ENCODE measurements at places on chromosomes 5 and 9.

GRCh38 chr5:83927140-83927733 is 206.6 kb upstream of the HAPLN1 start:
- DNase-seq, result peak; percentile 69

GRCh38 chr5:135454946-135455345 is 2.8 kb upstream of the TIFAB start:
- DNase-seq, result no peak

DNA sequence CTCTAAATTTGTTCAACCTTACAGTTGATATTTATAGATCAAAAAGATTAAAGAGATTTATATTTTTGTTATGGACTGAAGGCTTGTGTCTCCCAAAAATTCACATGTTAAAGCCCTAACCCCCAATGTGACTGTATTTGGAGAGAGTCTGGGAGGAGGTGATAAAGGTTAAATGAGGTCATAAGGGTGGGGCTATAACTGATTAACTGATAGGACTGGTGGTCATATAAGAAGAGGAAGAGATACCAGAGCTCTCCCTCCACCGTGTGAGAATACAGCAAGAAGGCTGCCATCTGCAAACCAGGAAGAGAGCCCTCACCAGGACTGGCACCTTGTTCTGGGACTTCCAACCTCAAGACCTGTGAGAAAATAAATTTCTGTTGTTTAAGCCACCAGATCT is 264.3 kb downstream of the ENC1 start:
- DNase-seq, result no peak

- DNase-seq, result no peak
Measured at GRCh38 chr5:154466671-154467070, 11.4 kb downstream of the HAND1 start.

DNA sequence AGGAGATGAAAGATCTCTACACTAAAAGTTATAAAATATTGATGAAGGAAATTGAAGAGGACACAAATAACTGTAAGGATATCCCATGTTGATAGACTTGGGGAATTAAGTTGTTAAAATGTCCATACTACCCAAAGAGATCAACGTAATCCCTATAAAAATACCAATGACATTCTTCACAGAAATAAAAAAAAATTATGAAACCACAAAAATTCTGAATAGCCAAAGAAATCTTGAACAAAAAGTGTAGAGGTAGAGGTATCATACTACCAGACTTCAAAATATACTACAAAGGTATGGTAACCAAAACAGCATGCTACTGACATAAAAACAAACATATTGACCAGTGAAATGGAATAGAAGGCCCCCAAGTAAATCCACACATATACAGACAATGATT is 71.5 kb upstream of the ELL2 start:
- DNase-seq, result no peak

- DNase-seq, result peak; percentile 66
Measured at GRCh38 chr9:129751841-129752801, 721 bp downstream of the PTGES start.

DNA sequence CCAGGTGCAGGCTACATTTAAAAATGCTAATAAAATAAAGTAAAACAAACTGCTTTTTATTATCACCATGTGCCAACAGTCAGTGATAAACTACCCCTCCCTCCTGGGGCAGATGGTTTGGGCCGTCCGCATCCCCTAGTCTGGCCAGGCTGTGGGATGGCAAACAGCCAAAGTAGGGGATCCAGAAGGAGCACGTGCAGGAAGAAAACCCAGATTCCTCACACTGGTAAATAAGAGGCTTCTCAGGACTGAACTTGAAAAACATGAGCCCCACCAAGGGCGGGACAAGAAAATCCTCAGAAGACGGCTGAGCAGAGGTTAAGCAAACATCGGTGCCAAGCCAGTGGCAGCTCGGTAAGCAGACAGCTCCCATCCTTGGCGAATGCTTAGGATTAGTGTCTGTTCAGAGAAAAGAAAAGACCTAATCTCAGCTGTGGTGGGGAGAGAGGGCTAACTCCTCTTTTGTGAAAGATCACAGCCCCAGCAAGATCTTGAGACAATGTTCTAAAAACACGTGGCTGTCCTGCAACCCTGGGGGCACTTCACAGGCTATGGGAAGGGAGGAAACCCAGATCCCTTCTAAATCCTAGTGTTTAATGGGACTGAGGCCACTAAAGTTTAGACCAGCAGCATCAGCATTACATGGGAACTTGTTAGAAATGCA is 46.5 kb upstream of the GDNF start:
- DNase-seq, result peak; percentile 22

DNA sequence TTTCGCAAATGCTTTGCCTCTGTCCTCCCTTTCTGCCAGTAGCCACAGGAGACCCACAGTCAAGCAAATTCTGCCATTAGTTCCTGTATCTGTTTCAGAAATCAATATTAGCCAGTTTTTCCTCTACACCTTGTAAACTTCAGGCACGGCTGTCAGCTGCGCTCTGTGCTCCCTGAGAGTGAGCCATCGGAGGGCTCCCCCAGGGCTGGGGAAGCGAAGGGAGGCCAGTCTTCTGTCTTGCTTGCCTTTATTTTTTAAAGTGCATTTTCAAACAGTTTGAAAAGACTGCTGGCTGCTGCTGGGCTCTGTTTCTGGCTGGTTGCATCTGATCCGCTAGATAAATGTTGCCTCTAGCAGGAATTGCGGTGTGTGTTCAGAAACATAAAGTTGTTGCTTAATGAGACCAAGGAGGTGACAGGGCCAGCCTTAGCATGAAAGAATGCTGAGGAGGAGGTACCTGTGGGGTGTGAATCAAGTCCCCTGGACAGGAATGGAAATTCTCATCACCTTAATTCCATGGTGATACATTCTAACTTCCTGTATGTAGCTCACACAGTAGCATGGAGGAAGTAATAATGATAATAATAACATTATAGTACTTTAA is 421.7 kb upstream of the KIF2A start:
- DNase-seq, result no peak

DNA sequence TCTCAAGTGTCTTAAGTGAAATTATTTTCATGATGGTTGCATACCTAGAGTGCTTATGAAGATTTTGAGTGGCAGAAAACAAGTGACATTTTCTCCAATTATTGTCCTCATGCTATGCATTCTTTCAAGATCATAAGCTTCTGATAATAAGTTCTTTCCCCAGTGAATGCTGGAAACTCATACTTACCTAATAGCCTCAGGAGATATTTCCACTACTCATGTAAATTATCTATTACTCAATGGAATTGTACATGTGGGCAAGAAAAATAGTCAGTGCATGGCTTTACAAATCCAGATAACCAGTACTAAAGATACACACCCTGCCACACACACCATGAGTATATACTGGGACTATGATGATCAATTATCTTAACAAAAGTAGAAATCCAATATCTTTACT is 1219.4 kb upstream of the C9orf72 start:
- DNase-seq, result no peak

DNA sequence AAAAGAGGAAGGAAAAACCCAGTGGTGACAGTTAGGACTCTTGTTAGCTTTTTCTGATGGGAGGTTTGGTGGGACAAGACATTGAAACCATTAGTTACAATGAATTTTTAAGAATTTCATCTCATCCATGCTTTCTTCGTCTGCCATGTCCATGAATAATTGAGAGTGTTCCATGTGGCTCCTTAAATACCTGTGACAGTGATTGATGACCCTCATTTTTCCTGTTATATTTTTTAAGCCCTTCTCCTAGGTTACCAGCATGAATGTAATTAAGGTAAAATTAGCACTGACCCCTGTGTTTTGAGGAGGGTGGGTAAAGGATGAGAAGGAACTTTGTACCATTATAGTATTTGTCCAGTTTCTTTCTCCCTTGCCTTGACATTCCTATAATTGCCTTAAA is 23.5 kb upstream of the PHF2 start:
- no peak for DNase-seq

DNA sequence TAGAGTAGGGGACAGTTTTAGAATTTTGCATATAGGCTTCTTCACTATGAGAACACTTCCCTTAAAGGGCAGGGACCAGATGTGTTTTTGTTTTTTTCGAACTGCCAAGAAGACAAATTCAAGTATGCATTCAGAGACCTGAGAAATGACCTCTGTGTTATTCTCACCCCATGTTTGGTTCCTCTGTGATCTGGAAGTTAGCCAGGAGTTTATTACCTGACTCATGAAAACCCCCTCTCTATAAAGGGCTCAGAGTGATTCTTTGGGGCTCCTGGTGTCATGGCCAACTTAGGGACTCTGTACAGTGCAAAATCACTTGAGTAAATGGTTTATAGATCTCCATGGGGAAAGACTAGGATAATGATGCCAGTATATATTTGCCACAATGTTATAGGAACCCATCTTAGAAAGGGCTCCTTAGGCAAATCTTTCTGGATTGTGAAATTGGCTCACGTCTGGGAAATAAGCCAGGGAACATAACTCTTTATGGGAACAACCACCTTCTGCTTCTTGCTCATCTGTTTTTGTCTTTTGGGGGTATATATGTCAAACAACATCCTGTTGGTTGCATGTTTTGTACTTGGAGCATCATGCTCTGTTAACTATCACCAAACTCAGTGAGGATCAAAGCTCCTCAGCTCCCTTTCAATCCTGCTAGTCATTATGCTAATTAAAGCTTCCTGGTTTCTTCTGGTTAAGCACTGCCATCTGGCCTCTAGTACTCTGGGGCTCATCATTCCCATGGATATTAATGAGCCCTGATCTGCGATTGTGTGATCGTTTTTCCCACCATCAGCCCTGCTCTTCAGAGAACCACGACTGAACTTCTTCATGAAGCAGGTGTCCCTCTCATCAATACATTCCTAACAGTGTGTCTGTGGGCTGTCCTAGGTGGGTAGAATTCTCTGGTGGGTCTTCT is 173.4 kb upstream of the CDH12 start:
- DNase-seq, result peak; percentile 28

GRCh38 chr5:1383886-1384401 is 39.0 kb upstream of the CLPTM1L start:
- DNase-seq, result no peak

DNA sequence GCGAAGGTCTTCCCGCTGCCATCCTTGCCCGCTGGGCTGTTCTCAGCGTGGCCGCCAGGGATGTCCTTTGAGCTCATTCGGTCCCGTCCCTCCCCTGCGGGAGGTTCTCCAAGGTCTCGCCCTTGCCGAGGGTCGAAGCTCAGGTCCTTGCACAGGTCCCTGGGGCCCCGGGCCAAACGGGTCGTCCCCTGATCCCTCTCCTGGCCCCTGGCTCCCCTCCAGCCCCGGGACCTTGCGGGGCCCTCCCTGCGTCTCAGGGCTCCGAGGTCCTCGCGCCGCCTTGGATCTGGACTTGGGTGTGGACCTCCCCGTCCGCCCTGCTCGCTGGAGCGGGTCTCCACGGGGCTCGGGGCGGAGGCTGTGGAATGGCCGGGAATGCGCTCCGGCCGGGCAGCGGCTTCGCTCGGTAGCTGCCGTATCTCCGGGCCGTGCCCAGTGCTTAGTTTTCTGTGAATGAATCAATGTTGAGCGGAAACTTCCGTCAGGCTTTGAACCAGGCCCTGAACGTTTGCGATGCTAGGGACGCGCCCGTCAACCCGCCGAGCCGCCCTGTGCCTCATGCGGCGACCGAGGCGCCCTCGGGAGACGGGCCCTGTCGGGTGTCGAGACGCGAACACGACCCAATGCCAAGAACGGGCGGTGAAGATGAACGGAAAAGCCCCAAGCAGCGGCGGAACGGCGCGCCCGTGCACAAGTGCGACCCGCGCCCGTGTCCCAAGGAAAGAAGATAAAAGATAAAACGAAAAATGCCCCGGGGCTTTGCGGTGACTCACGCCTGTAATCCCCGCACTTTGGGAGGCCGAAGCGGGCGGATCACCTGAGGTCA is 780 bp downstream of the RNU6ATAC start:
- DNase-seq, result peak; percentile 65

DNA sequence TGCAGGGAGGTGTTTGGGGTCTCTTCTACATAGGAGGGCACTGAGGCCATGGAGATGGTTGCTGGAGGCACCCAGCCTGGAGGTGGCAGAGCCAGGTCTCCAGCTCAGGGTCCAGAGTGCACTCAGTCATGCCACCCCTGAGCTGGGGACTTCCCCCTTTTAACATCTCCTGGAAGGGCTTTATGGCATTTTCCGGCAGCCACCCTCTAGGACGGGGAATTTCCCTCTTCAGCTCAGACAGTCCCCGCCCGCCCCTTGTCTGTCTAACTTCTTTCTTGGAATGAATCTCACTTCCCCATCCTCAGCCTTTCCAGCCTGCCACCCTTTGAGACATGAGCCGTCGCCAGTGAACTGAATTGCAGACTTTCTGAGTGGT is 49.9 kb downstream of the COL15A1 start:
- no peak for DNase-seq

GRCh38 chr9:119257592-119257991 is 111.6 kb downstream of the BRINP1 start:
- DNase-seq, result no peak

- DNase-seq, result no peak
Measured at GRCh38 chr9:135563858-135564257, 2.3 kb downstream of the PAEP start.

- no peak for DNase-seq
Measured at GRCh38 chr9:114947058-114947457, 16.7 kb upstream of the TNFSF8 start.

GRCh38 chr5:116763987-116764866 is 189.6 kb upstream of the SEMA6A start:
- no peak for DNase-seq

GRCh38 chr9:129077236-129077635 is 3.7 kb upstream of the DOLPP1 start:
- DNase-seq, result no peak

DNA sequence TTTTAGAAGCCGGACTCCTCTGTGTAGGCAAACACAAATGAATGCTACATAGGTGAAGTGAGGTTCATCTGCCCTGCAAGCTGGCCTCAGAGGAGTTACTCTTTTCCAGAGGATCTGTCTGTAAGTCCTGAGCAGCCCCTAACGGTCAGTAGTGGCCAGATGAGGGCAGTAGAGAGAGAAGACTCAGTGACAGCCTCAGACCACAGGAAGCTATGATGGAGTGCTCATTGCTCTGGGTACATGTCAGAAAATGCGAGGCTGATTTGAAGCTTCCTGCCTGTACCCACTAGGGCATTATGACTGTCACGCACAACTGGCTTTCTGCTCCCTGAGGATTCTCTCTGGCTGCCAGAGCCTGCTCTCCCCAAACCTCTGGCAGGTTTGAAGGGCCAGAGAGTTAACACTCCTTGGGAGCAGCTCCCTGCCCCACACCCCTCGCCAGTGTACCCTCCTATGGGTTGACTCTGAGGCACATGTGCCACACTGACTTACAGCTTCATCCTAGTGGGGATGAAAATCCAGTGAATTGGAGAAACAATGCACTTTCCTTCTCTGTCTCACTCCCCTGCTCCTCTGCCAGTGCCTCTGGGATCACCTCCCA is 141.5 kb downstream of the GABRG2 start:
- DNase-seq, result peak; percentile 72
